ENCODE measurements at places on chromosomes 5 and 9. TPM values are rescaled to one million over a fixed set of nuclear protein-coding genes. Genes with fewer than 3 reads are reported as not detected.

The C9orf153 gene
- total RNA-seq, result 0.33 TPM

The FAM169A gene
- 2.6 TPM for total RNA-seq

The PCDHGA8 gene
- total RNA-seq, result 0.09 TPM

The ADAMTSL1 gene
- not detected for total RNA-seq

The SOX30 gene
- not detected for total RNA-seq

The PRDM9 gene
- not detected for total RNA-seq

The SLC31A1 gene
- total RNA-seq, result 18.6 TPM

The NTNG2 gene
- total RNA-seq, result 1.6 TPM

The PPP6C gene
- total RNA-seq, result 52.5 TPM

The BARHL1 gene
- not detected for total RNA-seq

The PCDHB9 gene
- total RNA-seq, result not detected

All from activated CD4-positive, alpha-beta T cell treated with anti-CD3 and anti-CD28 coated beads, Interleukin-2, amount 10 ng/mL, durations not matched to agents 24 days and 14 days (primary cell).